ENCODE measurements at places on chromosomes 13 and 19. TPM values are rescaled to one million over a fixed set of nuclear protein-coding genes. Genes with fewer than 3 reads are reported as not detected.

The PLA2G4C gene
- 16.7 TPM for total RNA-seq

The C1QTNF9B gene
- total RNA-seq, result not detected

The LYPD4 gene
- total RNA-seq, result not detected

The MUC16 gene
- total RNA-seq, result not detected

GRCh38 chr19:16541526-16542044, 652 bp downstream of the CHERP start:
- DNase-seq, result peak; percentile 15

DNA sequence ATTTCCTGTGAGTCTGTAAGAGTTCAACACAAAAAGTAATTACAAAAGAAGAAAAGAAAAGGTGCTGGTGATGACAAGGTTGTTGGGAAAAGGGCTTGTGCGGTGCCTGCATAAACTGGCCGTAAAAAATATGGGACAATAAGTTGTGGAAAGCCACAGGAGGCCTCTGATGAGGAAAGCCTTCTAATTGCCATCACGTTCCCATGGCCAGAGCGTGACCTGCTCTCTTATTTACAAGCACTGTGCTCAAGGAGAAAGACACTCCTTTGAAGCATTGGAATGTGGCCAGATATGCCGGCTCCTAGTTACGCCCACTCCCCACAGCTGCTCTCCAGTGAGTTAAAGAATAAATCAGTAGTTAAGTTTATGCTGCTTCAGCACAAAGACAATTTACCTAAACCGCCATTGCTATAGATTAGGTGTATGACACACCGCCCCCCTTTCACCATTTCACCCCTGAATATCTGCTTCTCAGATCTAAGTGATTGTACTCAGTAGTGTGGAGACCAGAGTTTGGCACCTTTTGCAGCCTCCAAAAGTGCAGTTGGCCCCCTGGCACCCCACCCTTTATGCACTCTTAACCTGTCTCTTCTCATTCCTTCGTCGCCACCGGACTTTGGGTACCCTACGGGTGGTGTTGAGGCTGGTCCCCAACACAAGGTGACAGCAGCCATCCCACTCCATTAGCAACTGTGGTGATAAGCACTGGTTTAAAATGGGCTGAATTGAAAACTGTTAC, 8.1 kb upstream of the PGLYRP1 start:
- DNase-seq, result no peak

GRCh38 chr13:35210261-35210660, 266.2 kb downstream of the MAB21L1 start:
- no peak for DNase-seq

The HCST gene
- 48.5 TPM for total RNA-seq

DNA sequence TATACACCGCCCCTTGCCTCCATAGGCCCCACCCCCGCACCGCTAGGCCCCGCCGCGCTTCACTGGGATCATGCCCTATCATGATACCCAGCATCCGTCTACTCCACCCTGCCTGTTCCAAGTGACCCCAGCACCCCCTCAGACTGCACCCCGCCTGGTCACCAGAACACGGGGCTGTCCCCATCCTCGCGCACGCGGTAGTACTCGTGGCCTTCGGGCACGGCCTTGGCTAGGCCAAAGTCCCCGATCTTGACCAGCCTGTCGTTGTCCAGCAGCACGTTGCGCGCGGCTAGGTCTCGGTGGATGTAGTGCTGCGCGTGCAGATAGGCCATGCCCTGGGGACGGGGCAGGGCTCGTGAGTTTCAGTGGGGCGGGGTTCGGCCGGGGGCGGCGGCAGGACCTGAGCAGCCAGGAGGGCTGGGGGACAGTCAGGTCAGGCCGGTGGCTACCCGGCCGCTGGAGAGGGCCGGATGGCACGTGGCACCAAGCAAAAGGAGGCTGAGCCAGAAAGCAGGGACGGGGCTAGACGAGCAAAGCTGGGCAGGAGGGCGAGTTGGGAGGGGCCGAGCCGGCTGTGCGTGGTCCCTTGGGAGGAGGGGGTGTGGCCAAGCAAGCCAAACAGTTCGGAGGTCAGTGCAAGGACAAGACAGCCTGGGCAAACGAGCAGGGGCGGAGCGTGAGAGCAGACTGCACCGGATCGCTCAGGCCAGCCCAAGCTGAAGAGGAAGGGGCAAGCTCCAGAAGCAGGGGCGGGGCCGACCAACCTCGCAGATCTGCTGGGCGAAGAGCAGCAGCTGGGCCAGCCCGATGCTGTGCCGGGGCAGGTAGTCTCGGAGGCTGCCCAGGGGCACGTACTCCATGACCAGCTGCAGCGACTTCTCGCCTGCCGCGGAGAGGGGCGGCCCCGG, 13.6 kb upstream of the ICAM3 start:
- no peak for DNase-seq

DNA sequence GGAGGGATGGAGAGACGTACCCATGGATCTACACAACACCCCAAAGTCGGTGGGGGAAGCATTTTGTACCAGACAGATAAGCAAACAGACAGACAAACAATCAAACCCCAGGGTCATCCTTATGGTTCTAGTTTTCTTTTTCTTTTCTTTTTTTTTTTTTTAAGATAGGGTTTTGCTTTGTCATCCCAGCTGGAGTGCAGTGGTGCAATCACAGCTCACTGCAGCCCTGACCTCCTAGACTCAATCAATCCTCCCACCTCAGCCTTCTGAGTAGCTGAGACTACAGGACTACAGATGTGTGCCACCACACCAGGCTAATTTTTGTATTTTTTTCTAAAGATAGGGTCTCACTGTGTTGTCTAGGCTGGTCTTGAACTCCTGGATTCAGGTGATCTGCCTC, 17.9 kb upstream of the FBL start:
- no peak for DNase-seq

The NOVA2 gene
- not detected for total RNA-seq

- DNase-seq, result no peak
Measured at GRCh38 chr13:106681536-106681935, 113.6 kb upstream of the ARGLU1 start.

DNA sequence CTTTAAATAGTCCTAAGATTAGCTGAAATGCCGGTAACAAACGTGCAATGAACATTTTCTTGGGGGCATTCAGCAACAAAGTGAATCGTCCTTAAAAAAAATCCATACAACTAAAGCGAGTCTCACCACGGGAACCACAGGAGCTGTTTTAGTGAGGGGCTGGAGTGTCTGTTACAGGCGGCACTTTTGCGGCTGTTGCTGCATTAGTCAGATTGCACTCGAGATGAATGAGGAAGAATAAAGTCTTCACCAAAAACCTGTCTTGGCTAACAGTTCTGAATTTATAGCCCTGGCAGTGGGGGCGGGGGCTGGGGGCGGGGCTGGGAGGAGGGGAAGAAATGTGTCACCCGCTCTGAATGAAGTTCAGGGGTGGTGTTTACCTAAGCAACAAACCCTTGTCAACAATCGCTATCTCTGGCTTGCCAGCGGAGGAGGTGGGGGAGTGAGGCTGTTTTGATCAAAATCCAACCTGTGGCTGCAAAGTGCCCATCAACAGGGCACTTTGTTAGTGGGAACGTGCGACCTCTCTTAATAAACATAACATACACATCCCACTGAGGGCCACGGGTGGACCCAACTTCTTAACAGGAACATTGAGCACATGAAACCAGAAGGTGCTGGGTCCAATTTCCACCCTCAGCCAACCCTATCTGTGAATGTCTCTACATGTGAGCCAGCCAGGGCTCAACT, 44.5 kb downstream of the RFX2 start:
- peak; percentile 46 for DNase-seq

The ZNF726 gene
- 24.4 TPM for total RNA-seq

DNA sequence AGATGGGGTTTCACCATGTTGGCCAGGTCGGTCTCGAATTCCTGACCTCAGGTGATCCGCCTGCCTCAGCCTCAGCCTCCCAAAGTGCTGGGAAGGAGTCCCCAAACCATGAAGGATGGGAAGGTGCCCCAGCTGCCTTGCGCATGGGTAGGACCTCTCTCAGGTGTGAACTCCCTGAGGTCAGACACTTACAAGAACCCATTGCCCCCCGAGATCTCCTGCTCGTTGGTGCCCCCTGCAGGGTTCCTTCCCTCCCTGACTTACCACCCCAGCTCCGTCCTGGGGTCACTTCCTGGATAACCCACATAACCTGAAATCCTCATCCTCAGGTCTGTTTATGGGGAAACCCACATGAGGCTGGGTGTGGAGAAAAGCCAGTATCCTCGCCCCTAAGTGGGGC, 41.7 kb downstream of the UNC13A start:
- DNase-seq, result no peak

DNA sequence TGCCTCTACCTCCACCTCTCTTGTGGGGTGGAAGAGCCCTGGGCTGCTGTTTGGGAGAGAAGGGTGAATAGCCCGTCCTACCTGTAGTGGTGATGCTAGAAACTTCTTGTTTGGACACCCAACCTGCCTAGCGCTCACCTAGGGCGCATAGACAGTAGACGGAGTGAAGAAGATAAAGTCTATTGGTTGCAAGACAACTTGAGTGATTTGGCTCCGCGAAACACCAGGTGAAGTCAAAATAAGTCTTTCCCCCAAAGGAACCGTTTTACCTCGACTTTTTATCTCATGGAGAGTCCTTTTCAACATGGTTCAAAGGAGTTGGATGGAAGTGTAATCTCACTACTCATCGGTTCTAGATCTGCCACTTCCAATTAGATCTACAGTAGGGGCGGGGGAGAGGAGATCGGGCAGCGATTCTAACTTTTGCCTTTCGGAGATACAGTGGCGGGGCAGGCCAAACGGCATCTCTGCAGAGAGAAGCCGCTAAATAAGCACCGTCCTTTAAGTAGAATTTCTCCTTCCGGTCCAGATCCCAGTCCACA, 694 bp upstream of the ZIC5 start:
- DNase-seq, result peak; percentile 16

The ZNF230 gene
- total RNA-seq, result 3.6 TPM

The CFAP97D2 gene
- not detected for total RNA-seq

- no peak for DNase-seq
Measured at GRCh38 chr19:4350726-4351125, 7.4 kb downstream of the MPND start.

DNA sequence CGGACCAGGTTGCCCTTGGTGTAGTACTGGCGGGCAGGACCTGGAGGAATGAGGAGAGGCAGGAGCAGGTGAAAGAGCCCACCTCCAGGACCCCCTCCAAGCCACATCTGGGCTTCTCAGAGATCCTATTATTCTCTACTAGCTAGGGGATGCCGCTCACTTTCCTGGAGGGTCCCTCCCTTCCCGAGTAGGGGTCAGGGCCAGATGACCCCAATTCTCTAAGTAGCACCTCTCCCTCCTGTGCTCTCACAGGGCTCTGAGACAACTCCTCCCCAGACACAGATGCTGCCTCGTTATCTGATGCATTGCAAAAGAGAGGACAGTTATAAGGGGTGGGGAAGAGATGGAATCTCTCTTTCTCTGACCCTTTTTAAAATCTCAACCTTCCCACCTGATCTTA, 22.9 kb downstream of the GP6 start:
- DNase-seq, result no peak

DNA sequence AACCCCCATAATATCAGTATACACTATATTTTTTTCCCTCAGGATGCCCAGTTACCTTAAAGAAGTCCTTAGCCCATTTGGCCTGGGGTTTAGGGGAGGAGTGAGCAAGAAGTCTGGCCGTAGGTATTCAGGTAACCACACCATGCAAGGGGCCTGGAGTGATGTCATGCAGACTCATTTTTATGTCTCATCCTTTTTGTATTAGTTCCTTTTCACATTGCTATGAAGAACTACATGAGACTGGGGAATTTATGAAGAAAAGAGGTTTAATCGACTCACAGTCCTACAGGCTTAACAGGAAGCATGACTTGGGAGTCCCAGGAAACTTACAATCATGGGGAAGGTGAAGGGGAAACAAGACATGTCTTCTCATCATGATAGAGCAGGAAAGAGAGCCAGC, 12.2 kb downstream of the TPP2 start:
- DNase-seq, result no peak

The SYCN gene
- not detected for total RNA-seq

DNA sequence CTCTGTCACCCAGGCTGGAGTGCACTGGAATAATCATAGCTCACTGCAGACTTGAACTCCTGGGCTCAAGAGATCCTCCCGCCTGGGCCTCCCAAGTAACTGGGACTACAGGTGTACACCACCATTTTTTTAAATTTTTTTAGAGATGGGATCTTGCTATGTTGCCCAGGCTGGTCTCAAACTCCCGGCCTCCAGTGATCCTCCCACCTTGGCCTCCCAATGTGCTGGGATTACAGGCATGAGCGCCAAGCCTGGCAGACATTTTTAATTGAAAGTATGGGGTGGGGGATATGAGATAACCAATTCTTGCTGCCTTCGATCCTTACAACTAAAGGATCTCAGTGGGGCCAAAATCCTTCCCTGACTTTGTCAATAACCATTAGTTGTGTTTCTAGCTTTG, 91.8 kb downstream of the ZNF557 start:
- no peak for DNase-seq

The SBK3 gene
- total RNA-seq, result not detected

The CACNG7 gene
- total RNA-seq, result not detected

The CYP4F2 gene
- total RNA-seq, result not detected

- DNase-seq, result no peak
Measured at GRCh38 chr19:47105874-47106273, 7.7 kb downstream of the ZC3H4 start.

The PSG1 gene
- 0.45 TPM for total RNA-seq

- no peak for DNase-seq
Measured at GRCh38 chr19:47713046-47714021, at the start of gene EHD2. Gene EHD2, plus strand, starts transcription at chr19:47713422. Its CDS starts 3,191 bp downstream, at chr19:47716613.

The PDE4A gene
- 2.7 TPM for total RNA-seq

The SAE1 gene
- 178 TPM for total RNA-seq

The ANGPTL8 gene
- total RNA-seq, result not detected

DNA sequence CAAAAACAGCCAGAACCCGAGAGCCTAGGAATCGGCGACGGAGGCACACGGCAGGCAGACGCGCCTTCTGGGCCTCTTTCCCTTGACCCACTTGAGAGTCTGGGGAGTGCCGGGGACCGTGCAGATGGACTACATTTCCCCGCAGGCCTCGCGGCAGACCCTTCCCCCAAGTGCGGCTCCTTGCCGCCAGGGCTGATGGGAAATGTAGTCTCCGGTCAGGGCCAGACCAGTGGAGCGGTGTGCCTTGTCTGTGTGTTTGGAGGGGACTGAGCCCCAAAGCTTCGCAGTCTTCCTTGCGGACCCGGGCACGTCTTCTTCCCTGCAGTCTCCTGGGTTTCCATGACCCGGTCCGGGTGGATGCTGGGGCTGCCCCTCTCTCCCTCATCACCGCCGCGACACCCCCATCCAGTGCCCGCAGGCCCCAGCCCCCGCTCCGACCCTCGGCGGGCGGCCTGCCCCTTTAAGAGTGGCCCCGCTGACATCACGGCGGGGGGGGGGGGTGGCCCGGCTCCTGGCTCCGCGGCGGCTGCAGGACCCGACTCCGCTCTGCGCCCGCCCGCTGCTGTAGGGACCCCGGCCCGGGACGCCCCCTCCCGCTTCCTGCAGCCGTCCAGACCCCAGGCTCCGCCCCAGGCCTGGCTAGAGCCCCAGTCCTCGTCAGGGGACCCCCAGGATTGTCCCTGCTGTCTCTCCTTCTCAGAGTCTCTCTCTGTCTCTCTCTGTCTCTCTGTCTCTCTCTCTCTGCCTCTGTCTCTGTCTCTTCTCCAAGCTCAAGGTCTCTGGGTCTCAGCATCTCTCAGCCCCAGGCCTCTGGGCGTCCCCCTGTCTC, 758 bp upstream of the CACNG7 start:
- no peak for DNase-seq

DNA sequence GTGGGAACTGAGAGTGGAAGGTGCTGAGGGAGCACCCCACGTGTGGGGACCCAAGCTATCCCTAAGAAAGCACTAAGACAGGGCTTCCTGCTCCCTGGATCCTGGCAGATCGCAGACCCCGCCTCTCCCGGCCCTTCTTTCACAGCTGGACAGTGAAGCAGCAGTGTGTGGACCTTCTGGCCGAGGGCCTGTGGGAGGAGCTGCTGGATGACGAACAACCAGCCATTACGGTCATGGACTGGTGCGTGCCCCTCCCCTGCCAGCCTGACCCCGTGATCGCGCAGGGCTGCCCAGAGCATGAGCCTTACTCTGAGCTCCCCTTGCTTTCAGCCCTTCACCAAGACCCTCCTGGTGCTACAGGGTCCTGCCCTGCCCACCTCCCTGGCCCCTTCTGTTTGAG, 2.3 kb downstream of the NCCRP1 start:
- DNase-seq, result no peak

All from activated naive CD4-positive, alpha-beta T cell treated with anti-CD3 and anti-CD28 coated beads, Interleukin-2, amount 50 U/mL, for 72 hours (primary cell).